Astrocyte of the cerebellum (primary cell): ENCODE measurements at places on chromosomes 3 and 15.

DNA sequence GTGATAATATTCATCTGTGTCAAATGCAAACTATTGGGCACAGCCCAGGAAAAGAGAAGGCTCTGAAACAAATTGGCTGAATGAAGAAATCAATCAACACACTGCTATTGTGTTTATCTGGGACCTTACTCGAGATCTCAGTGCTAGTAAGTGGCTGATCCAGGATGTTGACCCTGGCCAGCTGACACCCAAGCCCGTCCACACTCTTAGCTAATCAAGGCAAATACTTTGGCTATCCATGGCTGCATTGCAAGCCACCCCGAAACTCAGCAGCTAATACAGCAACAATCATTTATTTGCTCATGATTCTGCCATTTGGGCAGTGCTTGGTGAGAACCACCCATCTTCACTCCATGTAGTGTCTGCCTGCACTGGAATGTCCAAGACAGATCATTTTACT, 74.1 kb upstream of the UBE3A start:
- DNase-seq = no peak

GRCh38 chr3:107521469-107522059, 1.2 kb upstream of the BBX start:
- no peak for DNase-seq

- no peak for DNase-seq
These were observed 2.6 kb upstream of the PIGZ start for GRCh38 chr3:196971094-196971698.

- no peak for DNase-seq
These were observed 105.2 kb downstream of the CHCHD4 start for GRCh38 chr3:14019459-14019858.

DNA sequence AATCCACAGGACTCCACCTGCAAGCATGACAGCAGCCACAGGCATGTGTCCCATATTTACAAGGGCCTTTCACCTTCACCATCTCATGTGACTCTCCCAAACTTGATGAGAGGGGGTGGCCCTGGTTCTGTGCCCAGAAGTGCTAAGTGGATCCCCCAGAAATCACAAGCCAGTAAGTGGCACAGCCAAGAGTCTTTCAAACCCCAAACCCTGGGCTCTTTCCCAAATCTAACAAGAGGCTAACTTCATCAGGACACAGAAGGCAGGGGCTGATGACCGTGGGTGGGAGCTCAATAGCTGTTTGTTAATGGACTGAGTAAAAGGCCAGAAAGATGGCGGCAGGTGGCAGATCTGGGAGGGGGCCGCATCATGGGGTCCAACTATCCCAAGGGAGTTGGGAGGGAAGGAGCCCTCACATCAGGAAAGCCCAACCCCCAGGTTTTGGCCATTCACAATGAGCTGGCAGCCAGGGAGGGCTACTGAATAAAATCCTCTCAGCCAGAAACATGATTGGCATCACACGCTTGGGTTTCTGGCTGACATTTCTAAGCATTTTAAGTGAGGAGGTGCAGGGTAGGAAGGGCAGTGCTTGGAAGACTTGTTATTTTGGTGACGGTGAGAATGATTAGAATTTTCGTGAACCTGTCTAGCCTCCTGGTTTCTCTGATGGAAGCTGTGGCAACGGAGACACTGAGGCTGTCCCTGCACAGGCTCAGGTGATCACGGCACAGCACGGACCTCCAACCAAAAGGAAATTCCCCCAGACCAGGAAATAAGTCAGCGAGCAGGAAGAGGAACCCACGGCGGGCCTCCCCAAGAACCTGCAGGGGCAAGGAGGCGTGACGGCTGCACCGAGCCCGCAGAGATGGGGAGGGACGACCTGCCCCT, 109.3 kb downstream of the OXNAD1 start:
- DNase-seq = no peak

- no peak for DNase-seq
These were observed 52.6 kb downstream of the FBN1 start for GRCh38 chr15:48592933-48593332.

GRCh38 chr3:130688697-130689470, 57.7 kb downstream of the PIK3R4 start:
- DNase-seq = no peak

GRCh38 chr3:184345317-184346144, 8.1 kb downstream of the FAM131A start:
- no peak for DNase-seq

GRCh38 chr3:152622811-152623167, 212.1 kb upstream of the P2RY1 start:
- no peak for DNase-seq

GRCh38 chr15:85443046-85443445, 62.6 kb downstream of the AKAP13 start:
- no peak for DNase-seq

GRCh38 chr3:18531662-18532061, 106.5 kb upstream of the SATB1 start:
- no peak for DNase-seq

DNA sequence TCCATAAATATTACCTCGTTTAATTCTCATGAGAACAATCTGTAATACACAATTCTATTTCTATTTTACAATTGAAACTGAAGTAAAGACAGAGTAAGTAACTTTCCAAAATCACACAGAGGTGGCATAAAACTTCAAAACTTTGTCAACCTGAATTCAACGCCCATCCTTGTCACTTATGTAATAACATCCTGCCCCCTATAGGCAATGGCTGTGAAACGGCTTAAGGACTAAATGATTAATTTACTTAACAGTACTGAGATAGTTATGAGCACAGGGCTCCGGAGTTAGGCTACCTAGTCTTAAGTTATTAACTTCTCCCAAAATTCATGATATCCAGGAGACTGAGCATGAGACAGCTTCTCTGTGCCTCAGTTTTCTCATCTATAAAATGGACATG, 293.1 kb upstream of the CHRM5 start:
- peak; percentile 13 for DNase-seq

GRCh38 chr15:57506422-57506821, 85.3 kb upstream of the MYZAP start:
- no peak for DNase-seq

DNA sequence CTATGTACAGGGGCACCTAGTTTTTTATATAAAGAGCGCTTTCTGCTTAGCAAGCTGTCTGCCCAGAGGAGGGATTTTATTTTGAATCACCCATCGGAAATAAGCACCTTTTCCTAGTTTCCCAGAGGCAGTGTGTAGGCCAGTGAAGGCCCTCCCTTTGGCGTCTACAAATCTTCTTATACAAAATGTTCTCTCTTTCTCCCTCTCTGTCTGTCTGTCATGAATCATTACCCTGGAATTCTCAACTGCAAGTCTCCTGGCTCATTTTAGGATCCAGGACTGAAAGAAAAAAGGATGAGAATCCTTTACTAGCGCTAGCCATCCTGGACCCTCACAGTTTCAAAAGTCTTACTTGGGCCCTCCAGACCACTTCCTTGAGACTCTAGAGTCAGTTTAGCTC, 728.1 kb downstream of the OTOL1 start:
- DNase-seq = no peak

GRCh38 chr3:160586679-160587078, 21.3 kb upstream of the KPNA4 start:
- DNase-seq = no peak

DNA sequence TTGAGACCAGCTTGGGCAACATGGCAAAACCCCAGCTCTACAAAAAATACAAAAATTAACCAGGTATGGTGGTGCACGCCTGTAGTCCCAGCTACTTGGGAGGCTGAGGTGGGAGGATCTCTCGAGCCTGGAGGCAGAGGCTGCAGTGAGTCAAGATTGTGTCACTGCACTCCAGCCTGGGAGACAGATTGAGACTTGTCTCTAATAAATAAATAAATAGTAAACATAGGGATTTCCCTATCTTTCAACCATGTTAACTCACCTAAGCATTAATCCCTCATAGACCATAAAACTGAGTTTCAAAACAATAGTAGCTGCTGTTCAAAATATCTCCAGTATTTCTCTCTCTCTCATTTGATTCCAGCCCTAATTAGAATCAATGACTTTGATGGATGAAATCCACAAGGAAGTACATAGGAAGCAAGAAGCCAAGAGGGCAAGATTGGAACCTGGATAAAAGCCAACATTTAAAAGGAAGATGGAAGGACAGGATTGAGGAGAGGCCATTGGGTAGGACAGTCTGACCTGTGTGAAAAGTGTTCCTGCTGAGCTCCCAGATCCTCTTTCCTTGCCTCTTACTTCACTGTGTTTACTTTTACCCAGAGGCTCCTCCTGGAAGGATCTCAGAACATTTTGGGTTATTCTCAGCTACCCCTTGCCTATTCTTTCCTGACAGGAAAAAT, 12.4 kb upstream of the TTBK2 start:
- DNase-seq = no peak

DNA sequence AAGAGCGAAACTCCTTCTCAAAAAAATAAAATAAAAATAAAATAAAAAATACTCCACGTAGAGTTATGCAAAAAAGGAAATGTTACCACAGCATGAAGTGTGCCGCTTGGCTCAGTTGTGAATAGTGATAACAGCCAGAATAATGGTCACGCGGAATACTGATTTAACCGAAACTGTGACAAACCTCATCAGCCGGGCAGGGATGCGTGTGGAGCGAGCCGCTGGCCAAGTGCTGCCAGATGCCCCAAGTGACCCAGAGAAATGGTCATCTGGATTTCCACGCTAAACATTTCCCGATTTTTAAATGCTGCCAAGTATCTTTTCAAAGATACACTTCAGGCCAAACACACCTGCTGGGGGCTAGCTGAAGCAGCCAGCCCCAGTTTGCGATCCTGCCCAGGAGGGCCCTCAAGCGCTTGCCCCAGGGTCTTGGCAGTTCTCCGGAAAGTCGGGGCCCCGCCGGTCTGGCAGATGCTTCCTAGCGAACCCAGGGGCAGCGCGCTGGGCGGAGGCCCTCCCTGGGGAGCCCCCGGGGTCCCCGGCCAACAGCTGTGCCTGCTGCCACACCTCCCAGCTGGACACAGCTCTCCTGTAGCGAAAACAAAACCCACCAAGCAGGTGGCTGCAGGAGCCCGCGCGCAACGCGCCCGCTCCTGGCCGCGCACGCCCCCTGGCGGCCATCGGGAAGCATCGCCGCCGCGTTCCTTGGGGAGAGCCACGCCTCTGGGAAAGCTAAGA, 35.1 kb downstream of the CMTM6 start:
- DNase-seq = peak; percentile 43

GRCh38 chr3:113898892-113899291, 48.9 kb upstream of the ZDHHC23 start:
- DNase-seq = no peak

DNA sequence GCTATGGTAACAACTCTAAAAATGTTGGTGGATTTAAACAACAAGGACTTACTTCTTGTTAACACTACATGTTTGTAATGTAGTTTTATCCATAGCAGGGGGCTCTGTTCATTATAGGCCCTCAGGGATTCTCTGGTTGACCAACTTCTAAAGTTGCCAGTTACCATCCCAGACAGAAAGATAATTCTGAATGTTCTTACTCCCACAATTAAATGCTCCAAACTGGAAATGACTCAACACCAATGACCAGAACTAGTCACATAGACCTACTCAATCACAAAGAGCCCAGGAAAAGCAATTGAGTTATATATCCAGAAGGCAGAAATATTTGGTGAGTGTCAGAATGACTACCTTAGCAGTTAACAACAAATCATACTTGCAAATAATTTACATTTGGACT, 199.3 kb upstream of the UMPS start:
- no peak for DNase-seq

- DNase-seq = no peak
These were observed 10.4 kb downstream of the WDR82 start for GRCh38 chr3:52268036-52268435.

GRCh38 chr3:38297537-38297936, 15.4 kb downstream of the SLC22A14 start:
- no peak for DNase-seq

GRCh38 chr15:43107751-43108150, 1.9 kb upstream of the UBR1 start:
- DNase-seq = no peak

- no peak for DNase-seq
These were observed 76.8 kb upstream of the C15orf61 start for GRCh38 chr15:67444100-67444499.

- DNase-seq = no peak
These were observed 87.3 kb upstream of the PRR23C start for GRCh38 chr3:139131951-139132350.

DNA sequence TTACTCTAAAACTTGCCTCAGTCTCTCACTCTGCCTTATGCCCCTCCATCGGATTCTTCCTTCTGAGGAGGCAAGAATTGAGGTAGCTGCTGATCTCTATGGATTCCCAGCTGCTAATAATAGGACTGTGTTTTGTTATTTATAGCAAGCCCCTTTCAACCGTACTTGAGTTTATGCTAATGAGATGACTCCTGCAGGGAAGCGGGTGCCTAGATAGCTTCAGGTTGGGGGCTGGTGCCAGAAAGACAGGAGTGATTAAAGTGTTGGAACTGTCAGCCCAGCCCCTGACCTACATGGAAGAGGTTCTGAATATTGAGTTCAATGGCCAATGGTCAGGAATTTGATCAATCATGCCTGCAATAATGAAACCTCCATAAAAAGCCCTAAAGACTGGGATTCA, 21.8 kb upstream of the LIMD1 start:
- DNase-seq = no peak
